SJSA1 (cell line): ENCODE measurements at places on chromosomes 6 and 20. TPM values are rescaled to one million over a fixed set of nuclear protein-coding genes. Genes with fewer than 3 reads are reported as not detected.

The RFX6 gene
- not detected in 2 replicates for total RNA-seq

DNA sequence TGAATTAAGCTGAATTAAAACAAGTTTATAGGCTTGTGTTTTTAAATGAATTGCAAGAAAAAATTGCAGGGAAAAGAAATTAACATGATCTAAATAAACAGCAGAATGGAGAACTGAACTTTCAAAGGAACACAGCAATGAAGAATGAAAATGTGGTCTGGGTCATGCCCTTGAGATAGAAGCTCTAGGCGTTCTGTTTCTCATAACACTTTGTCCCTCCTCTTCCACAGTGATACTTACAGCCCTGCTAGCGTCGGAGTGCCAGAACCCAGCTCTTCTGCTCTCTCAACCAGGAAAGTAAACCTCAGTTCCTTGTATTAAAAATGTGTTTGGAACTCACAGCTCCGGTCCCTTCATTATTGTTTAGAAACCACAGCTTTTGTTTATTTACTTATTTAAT, 11.4 kb downstream of the HMGCLL1 start:
- no peaks in the 10 kb centered on the region for H3K4me1 ChIP-seq
- no peaks in the 10 kb centered on the region for H3K27me3 ChIP-seq
- H3K4me3 ChIP-seq: no peak overlapping the region
- no peaks in the 10 kb centered on the region for H3K36me3 ChIP-seq
- DNase-seq: no peak

DNA sequence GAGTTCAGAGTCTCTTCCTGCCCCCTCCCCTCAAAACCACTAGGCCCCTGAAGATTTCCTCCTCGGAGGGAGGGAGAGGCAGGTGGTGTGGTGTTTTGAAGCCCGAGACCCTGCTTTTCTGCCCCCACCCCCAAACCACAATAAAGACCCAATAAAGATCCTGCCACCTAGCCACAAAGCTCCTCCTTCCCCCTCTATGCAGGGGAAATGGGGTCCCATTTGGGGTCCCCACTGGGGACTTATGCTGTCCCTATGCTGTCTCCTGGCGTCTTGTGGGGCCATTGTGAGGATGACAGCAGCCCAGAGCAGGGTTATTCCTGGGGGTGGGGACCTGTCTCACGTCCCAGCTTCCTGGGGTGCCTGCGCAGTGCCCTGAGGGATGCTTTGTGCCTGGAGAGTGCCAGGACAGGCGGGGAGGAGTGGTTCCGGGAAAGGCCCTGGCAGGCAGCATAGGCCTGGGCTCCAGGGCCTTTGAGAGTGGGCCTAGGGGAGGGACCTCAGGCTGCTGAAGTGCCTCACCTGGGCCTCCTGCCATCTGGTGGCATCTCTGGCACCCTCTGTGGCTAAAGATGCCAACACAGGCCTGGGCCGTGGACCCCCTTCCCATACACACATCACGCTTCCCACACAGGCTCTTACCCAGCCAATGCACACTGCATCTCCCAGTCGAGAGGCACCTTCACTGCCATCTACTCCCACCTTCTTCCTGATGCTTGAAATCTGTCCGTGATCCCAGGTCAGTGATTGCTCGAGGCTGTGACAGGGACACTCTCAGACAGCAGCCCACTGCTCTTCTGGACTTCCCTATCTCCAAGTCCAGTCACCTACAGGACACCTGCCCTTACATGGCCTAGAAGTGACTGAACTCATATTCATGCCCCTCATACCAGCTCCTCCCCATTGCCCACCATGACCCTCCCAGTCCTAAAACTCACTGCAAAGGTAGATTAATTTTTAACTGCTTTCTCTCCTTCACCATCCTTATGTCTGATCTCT, 7.9 kb upstream of the ARMC12 start:
- H3K27me3 ChIP-seq: peaks cover 4% of the 10 kb centered on the region
- no peak for DNase-seq
- H3K4me1 ChIP-seq: peaks cover 24% of the 10 kb centered on the region
- no peak overlapping the region for H3K27ac ChIP-seq
- H3K4me3 ChIP-seq: no peak overlapping the region

GRCh38 chr6:44674226-44675155, 287.0 kb downstream of the CDC5L start:
- H3K27ac ChIP-seq: no peak overlapping the region
- H3K4me3 ChIP-seq: no peak overlapping the region
- peaks cover 36% of the 10 kb centered on the region for H3K4me1 ChIP-seq
- no peaks in the 10 kb centered on the region for H3K36me3 ChIP-seq
- DNase-seq: no peak
- no peaks in the 10 kb centered on the region for H3K27me3 ChIP-seq

The FAM83C gene
- not detected in 2 replicates for total RNA-seq
